ENCODE measurements at places on chromosomes 3 and 15.

DNA sequence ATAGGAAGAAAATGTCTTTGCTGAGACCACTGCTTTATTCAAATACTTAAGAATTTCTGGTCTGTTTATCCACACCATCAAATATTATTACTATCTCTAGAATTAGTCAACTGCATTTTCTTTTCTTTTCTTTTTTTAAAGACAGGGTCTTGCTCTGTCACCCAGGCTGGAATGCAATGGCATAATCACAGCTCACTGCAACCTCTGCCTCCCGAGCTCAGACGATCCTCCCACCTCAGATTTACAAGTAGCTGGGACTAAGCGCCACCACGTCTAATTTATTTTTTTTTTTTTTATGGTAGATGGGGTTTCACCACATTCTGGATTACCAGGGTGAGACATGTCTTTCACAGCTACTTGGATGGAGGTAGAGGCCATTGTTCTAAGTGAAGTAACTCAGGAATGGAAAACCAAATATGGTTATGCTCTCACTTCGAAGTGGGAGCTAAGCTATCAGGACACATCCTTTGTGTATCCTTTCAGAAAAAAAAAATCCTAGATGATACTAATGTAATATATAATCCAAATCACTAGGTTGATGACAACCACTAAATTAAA lies 52.8 kb downstream of the STAG1 start:
- DNase-seq: no peak

DNA sequence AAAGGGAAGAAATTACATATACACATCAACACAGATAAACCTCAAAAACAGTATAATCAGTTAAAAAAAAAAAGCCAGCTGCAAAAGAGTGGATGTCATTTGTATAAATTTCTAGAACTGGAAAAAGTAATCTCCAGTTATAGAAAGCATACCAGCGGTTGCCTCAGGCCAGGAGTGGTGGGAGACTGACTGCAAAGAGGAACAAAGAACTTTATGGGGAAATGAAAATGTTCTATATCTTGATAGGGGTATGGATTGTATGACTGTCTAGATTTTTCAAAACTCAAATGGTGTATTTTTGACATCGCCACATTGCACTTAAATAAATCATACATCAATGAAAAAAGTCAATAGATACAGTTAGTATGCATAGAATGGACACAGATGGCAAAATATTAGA lies 241.6 kb downstream of the SCAPER start:
- no peak for DNase-seq

DNA sequence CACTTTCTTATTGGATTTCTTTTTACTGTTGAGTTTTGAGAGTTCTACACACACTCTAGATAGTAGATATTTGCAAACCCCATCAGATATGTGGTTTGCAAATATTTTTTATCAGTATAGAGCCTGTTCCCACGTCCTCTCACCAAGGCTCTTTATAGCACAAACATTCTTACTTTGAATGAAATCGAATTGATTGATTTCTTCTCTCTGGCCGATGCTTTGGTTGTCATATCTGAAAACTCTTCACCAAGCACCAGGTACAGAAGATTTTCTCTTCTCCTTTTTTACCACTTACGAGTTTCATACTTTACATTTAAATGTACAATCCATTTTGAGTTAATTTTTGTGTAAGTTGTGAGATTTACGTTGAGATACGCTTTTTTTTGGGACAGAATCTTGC lies 163.4 kb downstream of the PTPRG start:
- no peak for DNase-seq

- no peak for DNase-seq
Measured at GRCh38 chr15:87628311-87628710, 628.2 kb downstream of the NTRK3 start.

- DNase-seq: no peak
Measured at GRCh38 chr15:60052796-60053195, 48.7 kb downstream of the FOXB1 start.

- no peak for DNase-seq
Measured at GRCh38 chr3:106086038-106086437, 217.2 kb upstream of the CBLB start.

DNA sequence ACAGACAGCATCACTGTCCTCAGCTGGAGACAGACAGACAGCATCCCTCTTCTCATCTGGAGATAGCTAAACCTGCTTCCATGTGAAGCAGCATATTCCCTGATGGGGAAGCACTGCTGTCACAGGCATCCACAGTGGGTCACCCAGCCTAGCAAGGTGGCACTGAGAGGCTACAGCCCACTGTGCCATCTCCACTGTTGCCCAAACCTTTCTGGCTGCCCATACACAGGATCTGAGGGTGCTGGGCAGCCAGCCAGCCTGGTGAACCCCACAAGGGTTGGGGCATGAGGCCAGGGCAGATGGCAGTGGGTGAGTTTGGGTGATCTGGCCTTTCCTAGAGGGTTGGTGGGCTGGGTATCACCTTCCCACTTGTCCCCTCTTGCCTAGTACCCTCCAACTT lies 11.7 kb downstream of the CHST13 start:
- DNase-seq: no peak

DNA sequence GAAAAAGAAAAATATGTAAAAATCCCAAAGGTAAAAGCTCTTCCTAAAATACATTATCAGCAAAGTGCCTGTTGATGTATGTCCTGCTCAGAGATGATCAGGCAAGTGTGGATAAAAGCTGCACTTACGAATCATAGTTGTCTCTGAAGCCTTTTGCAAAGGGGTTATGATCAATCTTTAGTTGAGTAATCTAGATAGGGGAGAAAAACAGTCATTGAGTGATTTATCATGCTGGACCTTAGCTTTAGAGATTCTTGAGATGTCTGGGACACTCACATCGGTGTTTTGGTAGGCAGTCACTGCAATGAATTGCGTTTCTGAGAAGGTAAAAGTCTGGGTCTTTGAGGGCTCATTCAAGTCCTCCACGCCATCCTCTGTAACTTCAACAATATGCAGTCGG lies 3.7 kb downstream of the EOMES start:
- no peak for DNase-seq

GRCh38 chr3:39920271-39920670 lies 110.9 kb downstream of the MYRIP start:
- no peak for DNase-seq

- no peak for DNase-seq
Measured at GRCh38 chr3:48467473-48468267, 21.1 kb downstream of the ATRIP start.

GRCh38 chr15:36313021-36313420 lies 266.4 kb upstream of the CDIN1 start:
- no peak for DNase-seq

- DNase-seq: no peak
Measured at GRCh38 chr3:71208211-71209095, 375.1 kb downstream of the FOXP1 start.

- no peak for DNase-seq
Measured at GRCh38 chr15:66138096-66138783, 115.3 kb downstream of the MEGF11 start.

DNA sequence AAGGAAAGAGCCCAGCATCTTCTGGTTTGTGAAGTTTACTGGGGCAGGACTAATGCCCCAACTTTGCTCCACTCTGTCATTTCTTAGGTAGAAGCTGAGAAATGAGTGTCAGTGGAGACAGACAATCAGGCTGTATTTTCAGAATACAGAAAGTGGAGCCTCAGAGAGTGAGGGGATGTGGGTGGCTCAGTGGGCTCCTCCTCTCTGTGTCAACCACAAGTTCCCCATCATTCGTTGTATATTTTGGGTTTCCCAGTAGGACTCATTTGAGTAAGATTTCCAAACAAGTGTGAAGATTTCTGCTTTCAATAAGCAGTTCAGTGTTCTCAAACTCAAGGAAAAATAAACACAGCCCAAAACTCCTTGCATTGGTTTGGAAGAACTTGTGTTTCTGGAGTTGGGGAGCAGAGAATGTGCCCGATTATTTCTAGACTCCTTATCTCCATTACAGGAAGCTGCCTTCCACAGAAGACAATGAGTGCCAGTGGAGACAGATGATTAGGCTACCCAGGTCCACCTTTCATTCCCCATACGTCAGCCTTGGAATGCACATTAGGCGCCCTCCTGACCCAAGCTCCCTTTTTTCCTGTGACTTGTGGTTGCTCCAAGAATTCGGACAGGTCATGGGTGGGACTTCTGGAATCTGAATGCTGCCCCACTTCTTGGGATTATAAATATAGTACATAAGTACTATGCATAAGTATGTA lies 792.1 kb upstream of the LMCD1 start:
- no peak for DNase-seq

DNA sequence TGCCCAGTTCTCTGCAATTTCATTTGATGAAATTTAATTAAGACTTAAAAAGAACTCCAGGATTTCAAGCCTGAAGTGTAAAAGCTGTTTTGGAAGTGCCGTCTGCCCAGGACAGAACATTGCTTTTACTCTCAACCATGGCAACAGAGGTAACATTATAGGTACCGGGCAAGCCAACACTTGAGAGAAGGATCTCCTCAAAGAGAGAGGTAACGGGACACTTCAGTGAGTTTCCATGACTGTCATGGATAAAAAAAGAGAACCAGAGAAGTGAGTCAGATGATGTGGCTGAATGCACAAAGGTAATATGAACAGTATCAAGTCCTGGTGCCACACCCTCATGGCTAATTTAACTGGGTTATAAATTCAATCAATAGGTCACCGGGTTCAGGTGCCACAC lies 130.2 kb upstream of the LMOD3 start:
- no peak for DNase-seq

DNA sequence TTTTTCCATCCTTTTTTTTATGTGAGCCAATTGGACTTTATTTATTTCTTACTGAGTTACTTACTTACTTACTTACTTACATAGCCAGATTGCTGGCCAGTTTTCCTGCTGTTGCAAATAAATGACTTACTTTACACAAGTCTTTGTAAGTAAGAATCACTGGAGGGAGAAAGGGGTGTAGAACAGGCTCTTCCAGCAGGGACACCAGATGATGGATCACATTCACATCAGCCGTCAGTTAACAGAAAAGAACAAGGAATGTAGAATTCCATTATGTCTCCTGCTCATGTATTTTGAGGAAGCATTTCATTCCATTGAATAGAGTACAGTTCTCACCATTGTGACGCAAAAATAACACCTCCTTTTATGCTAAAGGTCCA lies 188.6 kb downstream of the FNDC3B start:
- DNase-seq: no peak

DNA sequence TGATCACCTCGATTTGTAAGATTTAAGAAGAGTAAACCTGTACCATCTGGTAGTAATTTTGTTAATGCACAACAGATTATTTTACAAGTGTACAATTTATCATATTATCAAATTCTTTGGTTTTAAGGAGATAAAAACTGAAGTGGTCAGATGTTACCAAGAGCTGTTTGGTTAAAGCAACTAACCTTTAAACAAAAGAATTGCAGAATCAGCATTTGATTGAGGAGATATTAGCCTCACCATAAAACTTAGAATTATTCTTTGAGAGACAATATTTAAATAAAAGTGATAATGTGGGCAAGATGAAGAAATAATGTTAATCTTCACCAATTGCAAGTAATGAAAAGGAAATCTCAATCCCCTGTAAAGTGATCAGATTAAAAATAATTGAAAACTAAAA lies 1034.9 kb downstream of the ROBO1 start:
- DNase-seq: no peak

DNA sequence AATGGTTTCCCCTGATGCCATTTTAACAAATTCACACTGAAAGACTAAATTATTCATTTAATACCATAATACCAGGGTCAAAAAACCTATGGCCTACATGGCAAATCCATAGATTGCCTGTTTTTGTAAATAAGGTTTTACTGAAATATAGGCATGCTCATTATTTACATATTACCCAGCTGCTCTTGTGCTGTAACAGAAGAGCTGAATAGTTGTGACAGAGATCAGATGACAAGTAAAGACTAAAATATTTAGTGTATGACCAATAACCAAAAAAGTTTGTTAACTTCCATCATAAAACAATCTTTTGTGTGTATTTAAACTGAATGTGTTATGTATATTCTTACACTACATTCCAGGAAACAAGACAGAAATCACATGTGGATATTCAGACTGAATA lies 60.2 kb downstream of the DENND4A start:
- no peak for DNase-seq

DNA sequence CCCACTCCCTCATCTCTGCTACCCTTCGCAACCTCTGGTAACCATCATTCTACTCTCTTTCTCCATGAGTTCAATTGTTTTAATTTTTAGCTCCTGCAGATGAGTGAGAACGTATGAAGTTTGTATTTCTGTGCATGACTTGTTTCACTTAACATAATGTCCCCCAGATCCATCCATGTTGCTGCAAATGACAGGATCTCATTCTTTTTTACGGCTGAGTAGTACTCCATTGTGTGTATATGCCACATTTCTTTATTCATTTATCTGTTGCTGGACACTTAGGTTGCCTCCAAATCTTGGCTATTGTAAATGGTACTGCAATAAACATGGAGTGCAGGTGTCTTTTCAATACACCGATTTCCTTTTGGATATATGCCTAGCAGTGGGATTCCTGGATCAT lies 12.1 kb downstream of the GALK2 start:
- DNase-seq: no peak

DNA sequence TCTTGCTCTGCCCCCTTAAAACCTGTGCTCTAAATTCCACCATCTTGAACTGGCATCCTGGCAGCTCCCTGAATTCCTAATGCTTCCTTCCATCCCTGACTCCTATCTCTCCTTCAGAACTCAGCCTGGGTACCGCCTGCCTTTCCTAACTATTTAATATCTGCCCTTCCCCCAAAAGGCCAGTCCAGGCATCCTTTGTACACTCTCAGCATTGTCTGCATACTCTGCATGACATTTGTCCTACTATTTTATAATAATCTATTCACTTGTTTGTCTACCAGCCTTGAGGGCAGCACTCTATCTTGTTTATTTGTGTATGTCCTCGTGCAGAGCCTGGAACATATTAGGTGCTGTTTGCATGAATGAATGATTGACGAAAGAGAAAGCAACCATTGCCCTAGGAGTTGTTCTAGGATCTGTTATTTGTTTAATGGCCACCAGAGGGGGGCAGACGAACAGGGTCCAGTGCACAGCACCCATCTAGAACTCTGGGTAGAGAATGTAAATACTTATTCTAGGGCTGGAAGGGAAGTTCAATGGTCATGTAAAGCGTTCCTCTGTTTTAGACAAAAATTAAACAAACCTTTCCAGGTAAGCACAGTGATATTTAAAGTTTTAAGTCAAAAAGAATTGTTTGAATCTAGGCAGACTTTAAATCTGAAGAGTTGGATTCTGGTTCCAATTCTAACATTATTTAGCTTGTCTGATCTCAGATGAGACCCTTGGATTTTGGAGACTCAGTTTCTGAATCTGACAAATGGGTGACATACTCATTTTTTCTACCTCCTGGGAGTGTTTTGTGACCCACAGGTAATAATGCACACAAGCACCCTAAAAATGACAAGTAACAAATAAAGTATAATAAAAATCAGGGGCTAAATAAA lies 125.8 kb upstream of the GALNT15 start:
- peak; percentile 50 for DNase-seq

DNA sequence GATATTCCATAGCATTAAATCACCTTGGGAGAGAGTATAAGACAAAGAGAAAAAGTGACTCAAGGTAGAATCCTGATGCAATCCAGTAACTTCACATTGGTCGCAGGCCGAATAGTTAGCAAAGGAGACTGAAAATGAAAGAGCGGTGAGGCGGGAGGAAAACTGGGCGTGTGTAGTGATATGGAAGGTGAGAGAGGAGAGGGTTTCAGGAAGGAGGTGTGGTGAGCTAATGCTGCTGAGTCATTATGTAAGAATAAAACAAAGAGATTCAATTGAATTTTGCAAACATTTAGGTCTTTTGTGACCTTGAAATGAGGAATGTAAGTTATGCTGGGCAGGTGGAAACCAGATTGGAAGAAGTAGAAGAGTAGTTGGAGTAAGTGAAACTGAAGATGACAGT lies 235.3 kb downstream of the C3orf38 start:
- DNase-seq: no peak
